ENCODE measurements at places on chromosomes 5 and 9.

DNA sequence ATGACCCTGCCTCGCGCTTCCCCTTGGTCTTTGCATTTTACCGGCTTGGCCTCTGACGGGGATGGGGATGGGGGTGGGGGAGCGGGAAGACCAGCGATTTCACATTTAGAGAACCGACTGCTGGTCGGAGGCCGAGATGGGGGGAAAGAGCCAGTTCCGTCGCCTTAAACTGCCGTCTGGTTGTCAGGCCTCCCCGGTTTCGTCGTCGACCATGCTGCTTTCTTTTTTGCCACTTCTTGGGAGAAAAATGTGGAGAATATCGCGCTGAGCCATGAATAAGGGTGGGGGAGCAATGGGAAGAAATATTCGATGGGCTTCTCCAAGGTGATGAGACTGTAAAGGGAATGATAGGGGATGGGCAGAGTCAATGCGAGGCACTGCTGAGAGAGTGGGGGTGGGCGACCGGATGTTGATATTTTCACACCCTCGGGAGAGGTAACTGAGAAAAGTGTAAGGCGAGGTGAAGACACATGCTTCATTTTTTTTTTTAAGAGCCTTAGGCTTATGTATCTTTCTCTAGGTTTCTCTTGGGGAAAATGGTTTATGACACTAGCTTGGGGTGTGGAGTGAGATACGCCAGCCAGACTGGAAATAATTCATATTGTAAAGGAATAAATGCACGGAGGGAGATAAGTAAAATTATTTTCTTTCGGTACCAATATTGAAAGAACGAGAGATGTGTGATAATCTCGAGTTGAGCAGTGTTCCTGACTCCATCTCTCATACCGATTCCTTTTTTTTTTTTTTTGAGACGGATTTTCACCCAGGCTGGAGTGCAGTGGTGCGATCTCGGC is 1.1 kb downstream of the KIF2A start:
- peak; percentile 48 for DNase-seq

- no peak for DNase-seq
These were observed 186.6 kb upstream of the MEF2C start for GRCh38 chr5:89069591-89069990.

- DNase-seq = peak; percentile 100
These were observed at the start of gene CKS2 for GRCh38 chr9:89310475-89311345. CKS2 (plus strand) TSS chr9:89311195; CDS start chr9:89311293, 98 bp downstream.

- DNase-seq = peak; percentile 31
These were observed 360 bp downstream of the KLF4 start for GRCh38 chr9:107489144-107489673.

DNA sequence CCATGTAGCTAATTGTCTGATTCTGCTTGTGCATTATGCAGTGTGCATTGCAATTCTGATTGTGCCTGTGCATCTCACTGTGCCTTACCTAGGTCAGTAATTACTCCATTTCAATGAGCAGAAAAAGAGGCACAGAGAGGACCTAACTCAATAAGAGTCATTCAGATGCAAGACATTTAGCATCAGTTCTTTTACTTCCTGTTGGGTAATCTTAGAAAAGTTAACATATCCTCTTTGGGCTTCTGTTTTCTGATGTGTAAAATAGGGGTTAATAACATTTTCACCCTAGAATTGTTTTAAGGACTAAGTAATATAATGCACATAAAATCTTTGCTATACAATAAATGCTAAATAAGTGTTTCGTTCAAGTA is 7.0 kb upstream of the DCTN4 start:
- DNase-seq = no peak

DNA sequence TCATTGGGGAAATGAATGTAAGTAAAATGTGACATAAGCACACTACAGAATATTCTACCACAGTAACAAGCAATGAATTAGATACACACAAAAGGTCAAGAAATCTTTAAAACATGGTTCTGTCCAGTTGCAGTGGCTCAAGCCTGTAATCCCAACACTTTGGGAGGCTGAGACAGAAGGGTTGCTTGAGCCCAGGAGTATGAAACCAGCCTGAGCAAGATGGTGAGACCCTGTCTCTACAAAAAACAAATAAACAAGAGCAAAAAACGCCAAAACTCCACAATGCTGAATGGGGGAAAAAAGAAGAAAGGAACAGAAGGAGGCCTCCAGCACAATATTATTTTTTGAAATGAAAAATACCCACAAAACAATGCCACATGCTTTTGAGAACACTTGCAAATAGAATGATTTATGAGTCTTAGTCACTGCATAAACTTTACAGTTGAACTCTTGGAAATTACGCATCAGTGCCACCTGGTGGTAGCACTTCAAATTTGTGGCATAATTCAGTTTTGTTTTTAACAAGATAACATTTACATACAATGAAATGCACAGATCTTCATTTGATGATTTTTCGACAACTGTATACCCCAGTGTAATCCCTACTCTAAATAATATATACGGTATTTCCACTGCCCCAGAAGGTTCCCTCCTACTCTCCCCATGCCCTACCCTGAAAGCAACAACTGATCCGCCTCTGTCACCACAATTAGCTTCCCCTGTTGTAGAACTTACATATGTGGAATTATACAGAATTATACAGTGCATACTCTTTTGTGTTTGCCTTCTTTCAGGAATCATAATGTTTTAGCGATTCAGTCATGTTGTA is 14.4 kb upstream of the SPINK4 start:
- peak; percentile 72 for DNase-seq

- DNase-seq = no peak
These were observed 18.6 kb upstream of the NOTCH1 start for GRCh38 chr9:136564379-136564988.

GRCh38 chr9:109098960-109099308 is 20.8 kb downstream of the TMEM245 start:
- DNase-seq = peak; percentile 19

GRCh38 chr5:124797665-124798087 is 51.2 kb upstream of the ZNF608 start:
- no peak for DNase-seq

DNA sequence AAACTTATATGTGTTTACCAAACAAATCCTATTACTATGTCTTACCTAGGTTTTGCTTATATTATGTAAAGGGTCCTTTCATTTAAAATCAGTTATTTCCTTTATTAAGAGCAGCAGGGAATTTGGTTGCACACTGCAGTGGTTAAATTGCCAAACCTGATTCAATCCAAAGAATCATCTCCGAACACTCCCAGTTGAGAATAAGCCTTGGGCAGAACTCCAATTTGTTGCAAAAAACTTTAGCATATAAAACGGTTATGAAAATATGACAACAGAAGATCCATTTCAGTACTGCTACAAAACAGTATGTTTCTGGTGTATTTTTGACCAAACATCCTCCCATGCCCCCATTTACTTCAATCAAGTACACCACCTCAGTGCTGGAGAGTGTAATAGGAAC is 587.0 kb upstream of the GRAMD2B start:
- DNase-seq = no peak

DNA sequence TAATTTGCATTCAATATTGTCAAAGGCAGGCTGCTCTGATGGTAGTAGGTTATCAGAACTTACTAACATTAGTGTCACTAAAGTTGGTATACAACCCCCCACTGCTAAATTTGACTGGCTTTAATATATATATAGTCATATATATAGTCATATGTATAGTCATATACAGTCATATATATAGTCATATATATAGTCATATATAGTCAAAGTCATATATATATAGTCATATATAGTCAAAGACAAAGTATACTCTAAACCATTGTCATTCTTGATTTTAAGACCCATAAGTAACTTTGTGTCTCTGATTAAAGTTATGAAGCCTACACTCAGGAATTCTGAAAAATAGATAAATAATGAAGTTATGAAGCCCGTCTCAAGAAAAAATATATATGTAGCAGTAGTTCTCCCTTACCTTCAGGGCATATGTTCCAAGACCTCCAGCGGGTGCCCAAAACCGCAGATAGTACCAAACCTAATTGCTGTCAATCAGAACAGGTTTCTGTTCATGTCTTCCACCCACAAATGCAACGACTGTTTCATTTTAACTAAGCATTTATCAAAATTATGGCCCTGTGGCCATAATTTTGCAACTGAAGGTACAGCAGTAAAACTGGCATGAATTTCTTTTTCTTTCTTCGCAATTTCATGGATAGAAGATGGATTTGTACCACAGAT is 40.1 kb downstream of the TRPM6 start:
- no peak for DNase-seq

GRCh38 chr9:136358016-136358415 is 5.5 kb downstream of the DNLZ start:
- no peak for DNase-seq

- DNase-seq = no peak
These were observed 65.8 kb upstream of the NFIL3 start for GRCh38 chr9:91489361-91489899.

GRCh38 chr5:13692172-13692571 is 252.3 kb downstream of the DNAH5 start:
- DNase-seq = no peak

GRCh38 chr5:76403766-76404222 is 709 bp downstream of the IQGAP2 start:
- DNase-seq = no peak

GRCh38 chr9:89144238-89144637 is 34.4 kb downstream of the SHC3 start:
- DNase-seq = no peak

GRCh38 chr9:68546596-68547390 is 6.1 kb upstream of the TMEM252 start:
- DNase-seq = peak; percentile 86

DNA sequence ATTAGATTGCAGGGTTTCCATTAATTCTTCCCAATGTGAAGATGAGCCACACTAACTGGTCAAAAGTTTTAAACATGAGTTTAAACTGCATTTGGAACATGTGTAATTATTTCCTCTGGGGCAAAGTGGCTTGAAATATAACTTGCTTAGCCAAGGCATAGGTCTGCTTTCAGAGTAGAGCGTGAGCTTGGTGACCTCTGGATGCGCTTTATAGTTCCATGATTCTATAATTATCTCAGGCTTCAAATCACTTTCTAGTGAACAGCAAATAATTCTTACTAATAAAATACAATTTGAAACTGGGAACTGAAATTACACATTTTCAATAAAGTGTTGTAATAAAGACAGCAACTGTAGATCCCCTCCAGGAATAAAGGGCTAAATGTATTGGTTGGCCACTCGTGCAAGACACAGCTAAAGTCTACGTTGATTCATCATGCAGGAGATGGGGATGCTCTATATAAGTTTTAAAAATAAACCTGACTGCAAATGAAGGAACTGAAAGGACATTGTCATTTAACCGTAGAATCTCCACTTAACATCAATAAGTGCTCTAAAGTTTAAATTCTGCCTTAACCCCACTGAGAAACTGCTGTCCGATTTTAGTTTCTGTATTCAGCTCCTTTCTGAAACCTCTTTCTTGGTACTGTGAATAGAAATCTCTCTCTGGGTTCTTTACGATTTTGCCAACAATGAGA is 460.0 kb downstream of the PSAT1 start:
- DNase-seq = no peak
